HEK293T (cell line): ENCODE measurements at places on chromosomes 3 and 15.

- no peak for DNase-seq
These were observed 32.6 kb downstream of the HPS3 start for GRCh38 chr3:149162007-149162406.

DNA sequence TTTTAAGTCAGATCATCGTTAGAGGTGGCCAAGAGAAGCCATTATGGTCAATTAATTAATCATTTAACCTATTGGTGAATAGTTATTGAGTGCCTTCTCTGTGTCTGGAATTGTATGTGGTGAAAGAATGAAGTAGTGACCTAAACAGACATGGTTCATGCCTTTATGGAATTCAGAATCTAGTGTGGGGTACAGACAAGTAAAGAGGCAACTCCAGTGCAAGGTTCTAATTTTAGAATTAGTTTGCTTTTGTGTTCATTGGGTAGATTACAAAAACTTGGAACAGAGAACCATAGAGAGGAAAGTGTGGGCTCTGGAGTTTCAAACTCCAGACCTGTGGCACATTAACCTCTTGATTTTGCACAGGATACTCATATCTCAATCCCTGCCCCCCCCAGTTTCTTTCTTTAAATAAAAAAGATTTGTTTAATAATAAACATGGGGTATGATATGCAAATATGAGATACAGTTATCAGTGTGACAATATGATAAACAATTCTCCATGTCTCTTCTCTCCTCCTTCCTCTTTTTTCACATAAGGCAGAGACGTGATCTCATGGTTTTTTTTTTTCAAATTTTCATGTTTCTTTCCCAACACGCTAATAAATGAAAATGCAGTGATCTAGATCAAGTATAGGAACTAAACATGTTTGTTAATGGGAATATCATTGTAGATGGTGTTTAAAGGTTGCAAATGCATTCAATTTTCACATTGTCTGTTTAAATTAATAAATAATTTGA, 117.9 kb downstream of the MITF start:
- no peak for DNase-seq

DNA sequence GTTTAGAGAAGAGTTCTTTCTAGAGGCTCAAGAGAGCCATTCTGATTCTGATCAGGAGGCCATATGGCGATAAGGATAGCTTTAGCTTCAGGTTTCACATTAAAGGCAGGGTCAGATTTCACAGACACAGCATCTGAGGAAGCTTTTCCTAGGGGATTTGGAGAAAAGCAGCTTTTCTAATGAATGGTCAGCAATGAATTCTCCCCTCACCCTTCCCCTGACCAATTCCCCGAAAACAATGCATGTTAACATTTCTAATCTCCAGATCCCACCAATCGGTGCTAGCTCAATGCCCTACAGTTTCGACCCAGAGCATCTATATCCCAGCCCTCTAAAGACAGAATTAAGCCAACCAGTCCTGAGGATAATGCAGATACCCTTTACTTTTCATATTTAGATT, 9.8 kb downstream of the AGBL1 start:
- DNase-seq = no peak

DNA sequence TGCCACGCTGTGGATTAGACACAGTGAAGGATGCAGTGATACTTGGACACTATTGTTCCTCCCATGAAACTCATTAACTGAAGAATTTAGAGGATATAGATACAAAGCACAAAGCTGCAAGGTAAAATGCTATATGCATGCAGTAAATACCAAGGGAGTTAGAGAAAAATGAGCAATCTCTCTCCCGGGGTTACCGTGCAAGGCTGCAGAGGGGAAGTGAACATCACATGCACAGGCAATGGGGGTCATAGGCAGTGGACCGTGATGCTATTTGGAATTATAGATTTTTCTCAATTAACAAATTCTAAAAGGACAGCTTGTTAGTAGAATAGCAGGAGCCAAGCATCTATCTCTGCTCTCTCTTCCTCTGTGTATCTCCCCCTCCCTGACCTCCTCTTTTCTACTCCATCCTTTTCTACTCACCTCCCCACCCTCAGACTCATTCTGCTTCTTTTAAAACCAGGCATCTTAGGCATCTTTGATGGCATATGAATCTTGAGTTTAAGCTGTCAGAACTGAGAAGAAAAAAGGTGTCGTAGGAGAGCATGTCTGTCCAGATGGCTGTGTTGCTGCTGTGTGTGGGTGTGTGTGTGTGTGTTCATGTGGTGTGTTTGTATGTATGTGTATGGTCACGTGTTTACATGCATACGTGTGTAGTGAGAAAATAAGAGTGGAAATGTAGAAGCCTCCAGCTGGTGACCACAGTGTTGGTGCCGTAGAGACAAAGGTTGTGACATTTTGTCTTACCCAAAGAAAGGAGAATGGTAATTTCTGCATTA, 339.0 kb downstream of the EPHB1 start:
- DNase-seq = no peak

- no peak for DNase-seq
These were observed 2.1 kb upstream of the OXSR1 start for GRCh38 chr3:38163117-38163840.

GRCh38 chr15:34336231-34336990, 1.2 kb downstream of the SLC12A6 start:
- DNase-seq = no peak

DNA sequence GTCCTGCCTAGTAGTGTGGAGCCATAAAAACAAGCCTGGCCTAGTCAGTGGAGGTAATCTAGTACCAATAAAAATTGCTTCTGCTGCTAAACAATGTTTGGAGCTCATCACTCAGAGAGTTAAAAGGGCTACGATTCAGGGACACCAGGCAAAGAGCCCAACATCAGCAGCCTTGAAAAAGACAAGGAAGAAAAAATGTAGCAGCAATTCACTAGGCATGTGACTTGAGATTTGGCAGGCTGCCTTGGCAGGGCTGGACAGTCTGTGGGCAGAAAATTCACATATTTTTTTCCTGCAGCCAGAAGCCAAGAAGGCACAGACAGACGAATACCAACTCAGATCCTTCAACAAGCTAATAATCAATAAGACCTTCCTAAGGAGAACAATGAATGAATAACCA, 47.2 kb downstream of the IGSF11 start:
- no peak for DNase-seq

- no peak for DNase-seq
These were observed 12.0 kb downstream of the AMOTL2 start for GRCh38 chr3:134362221-134362620.

GRCh38 chr15:62163397-62164013, 1.6 kb downstream of the C2CD4B start:
- no peak for DNase-seq

GRCh38 chr3:81925385-81925784, 163.9 kb upstream of the GBE1 start:
- DNase-seq = no peak

GRCh38 chr3:151550025-151550618, 89.3 kb upstream of the IGSF10 start:
- DNase-seq = no peak

DNA sequence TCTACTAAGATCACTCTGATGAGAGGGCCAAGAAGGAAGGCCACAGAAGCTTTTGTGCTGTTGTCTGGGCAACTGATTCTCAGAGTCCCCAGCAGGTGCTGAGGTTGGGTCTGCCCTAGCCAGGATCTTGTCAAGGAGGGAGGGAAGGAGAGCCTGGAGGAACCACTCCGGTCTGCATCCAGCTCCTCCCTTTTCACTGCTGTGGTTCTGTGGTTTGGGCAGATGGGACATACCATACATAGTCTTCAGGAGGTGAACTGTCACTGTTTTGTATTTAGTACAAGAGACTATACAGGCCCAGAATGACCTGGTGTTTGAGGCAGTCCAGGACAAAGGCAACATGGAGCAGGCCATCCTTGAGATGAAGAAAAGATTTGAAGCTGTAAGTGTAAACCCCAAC, 21.9 kb downstream of the C3orf62 start:
- no peak for DNase-seq

DNA sequence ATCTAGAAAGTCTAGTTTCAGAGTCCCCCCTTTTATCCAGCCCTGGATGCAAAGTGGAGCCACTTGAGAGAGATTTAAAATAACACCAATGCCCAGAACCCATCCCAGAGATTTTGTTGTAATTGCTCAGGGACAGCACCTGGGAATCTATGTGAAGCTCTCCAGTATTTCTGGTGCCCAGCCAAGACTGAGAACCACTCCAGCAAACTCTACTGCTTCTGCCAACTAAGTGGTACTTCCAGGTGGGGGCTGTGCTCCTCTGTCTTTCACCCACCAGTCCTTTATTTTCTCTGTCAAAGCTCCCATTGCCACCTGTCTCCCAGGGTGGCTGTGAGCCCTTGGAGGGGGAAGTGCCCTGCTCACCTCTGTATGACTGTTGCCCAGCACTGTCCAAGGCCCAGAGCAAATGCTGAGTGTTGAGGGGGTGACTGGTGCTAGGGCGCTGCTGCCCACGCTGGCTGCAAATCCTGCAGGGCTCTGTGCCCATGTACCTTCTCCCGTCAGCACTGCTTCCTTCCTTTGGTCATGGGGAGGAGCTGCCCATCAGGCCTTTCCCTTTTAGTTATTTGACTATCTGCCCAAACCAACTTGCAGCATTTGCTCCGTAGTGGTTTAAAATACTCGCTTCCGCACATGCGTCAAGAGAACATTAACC, 9.4 kb downstream of the CLSTN2 start:
- DNase-seq = no peak

DNA sequence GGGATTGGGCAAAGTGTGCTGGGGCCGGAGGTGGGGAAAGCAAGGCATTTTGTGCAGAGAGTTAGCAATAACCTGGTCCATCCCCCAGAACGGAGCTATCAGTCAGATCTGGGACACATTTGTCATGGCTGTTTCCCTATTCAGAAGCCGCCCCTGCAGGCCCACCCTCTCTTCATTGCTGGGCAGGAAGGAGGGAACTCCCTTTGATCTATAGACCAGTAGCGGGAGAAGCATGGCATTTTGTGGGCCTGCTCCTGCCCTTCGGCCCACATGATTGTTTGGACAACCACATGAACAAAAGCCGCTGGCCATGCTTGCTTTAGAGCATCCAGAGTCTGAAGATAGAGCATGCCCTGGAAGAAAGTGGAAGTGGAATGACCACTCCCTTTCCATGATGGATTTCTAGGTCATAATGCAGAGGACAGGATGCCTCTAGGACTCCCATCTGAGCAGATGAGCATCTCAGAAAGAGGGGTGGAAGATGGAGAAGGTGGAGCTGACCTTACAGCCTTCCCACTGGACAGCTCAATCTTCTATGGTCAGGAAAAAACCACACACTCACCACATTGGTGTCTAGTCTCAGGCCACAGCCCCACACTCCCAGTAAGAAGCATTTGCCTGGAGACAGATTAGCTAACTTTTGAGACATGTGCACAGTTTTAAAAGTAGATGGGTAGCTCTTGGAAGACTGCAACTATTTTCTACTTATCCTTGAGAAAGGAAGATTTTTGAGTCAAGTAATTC, 11.9 kb upstream of the LRTM1 start:
- no peak for DNase-seq

DNA sequence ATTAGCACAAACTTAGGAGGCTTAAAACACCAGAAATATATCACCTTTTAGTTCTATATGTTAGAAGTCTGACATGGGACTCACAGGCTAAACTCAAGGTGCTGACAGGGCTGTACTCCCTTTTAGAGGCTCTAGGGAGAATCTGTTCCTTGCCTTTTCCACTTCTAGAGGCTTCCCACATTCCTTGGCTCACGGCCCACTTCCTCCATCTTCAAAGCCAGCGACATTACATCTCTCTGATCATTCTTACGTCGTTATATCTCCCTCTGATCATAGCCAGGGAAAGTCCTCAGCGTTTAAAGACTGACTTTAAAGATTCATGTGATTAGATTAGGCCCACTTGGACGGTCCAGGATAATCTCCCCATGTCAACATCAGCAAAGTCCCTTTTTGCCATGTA, 166.3 kb downstream of the GREM1 start:
- no peak for DNase-seq

DNA sequence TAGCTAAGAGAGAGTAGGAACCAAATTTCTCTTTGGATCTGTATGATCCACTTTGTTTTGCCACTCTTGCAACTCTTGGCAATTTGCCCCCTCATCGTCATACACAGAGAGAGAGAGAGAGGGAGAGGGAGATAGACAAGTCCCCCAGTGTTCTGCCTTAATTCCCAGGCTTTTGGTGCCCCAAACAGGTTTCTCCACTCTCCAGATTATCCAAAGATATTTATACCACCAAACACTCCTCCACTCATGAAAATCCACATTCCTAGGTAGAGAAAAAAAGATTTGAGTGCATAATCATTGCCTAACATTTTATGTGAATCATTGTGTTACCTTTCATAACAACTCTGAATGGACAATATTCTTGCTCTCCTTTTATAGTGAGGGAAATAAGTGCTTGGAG, 15.3 kb downstream of the ACP3 start:
- no peak for DNase-seq

- no peak for DNase-seq
These were observed 11.7 kb downstream of the LIPH start for GRCh38 chr3:185540695-185541094.

GRCh38 chr15:41148065-41148464, 32.0 kb upstream of the INO80 start:
- DNase-seq = no peak

DNA sequence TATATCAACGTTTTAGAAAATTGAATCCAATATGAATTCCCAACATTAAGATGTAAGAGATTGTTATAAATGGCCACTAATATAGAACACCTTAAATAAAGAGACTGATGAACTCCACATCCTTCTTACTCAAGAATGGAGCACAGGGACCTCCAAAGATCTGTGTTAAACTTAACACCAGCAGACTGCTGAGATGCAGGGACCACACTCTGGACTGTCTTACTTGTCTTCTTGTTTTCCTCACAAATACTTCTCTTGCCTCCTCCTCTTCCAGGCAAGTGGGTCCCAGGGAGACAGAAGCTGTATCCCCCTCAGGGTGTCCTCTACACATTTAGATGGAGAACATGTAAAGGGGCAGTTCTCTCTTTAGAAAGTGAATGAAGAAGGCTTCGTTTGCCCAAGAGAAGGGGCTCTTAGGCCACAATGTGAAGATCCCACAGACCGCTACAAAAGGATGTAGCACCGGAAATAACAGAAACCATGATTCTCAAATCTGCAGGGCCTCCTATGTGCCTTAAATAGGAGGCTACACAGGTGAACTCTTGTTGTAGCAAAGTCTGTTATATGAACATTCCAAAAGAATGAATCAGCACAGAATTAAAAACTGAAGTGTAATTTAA, 52.2 kb downstream of the SATB1 start:
- DNase-seq = no peak

DNA sequence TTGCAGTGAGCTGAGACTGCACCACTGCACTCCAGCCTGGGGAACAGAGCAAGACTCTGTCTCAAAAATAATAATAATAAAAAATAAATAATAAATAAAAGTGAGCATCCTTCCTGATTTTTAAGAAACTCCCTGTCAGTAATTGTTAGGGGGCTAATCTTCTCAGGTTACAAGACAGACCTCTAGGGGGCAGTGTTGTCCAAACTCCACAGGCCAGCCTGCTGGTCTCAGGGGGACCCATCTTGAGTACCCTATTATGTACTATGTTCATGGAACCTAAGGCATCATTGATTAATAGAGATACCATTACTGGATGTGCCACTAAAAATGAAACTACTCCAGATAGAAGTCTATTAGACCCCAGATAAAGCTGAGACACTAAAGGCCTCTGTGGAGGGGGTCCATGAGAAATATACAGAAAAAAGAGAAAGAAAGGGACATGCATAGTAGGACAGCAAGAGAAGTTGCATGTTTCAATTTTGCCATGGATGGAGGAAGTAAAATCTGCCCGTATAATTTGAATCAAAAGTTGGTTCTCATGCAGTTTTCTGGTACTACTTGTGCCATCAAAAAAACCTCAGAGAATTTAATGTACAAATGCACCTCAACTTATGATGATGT, 85.5 kb upstream of the CDV3 start:
- no peak for DNase-seq

- no peak for DNase-seq
These were observed 54.7 kb downstream of the FAM174B start for GRCh38 chr15:92600856-92601255.
